Thoracic aorta (tissue), 2 donors: ENCODE measurements at places on chromosomes 13 and 19. TPM values are rescaled to one million over a fixed set of nuclear protein-coding genes. Genes with fewer than 3 reads are reported as not detected.
A peak's percentile ranks its signal among the peaks of the same experiment; 100 is the strongest.

GRCh38 chr19:37938353-37938752 lies 31.3 kb downstream of the SIPA1L3 start:
- peaks cover 4% of the 10 kb centered on the region for H3K4me1 ChIP-seq
- no peak overlapping the region for H3K27ac ChIP-seq
- no peak for DNase-seq
- no peak overlapping the region for H3K4me3 ChIP-seq
- no peaks in the 10 kb centered on the region for H3K27me3 ChIP-seq

DNA sequence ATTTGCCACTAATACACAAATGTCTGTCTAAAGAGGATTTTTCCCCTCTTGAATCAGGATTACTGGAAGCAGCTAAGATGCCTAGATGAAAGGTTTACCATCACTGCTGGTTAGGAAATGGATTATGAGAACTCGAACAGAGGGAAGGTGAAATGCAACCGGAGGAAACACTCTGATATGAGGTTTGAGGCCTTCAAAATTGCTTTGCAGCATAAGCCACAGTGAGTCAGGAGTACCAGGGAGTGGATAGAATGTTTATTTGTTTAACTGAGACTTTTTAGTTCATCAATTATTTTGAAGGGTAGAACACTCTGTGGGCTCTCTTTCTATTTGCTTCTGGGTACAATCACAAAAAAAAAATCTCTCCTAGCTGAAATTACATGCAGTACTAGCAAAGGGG lies 18.1 kb downstream of the CDADC1 start:
- no peaks in the 10 kb centered on the region for H3K27me3 ChIP-seq
- DNase-seq = no peak
- no peaks in the 10 kb centered on the region for H3K4me1 ChIP-seq
- H3K27ac ChIP-seq = no peak overlapping the region

DNA sequence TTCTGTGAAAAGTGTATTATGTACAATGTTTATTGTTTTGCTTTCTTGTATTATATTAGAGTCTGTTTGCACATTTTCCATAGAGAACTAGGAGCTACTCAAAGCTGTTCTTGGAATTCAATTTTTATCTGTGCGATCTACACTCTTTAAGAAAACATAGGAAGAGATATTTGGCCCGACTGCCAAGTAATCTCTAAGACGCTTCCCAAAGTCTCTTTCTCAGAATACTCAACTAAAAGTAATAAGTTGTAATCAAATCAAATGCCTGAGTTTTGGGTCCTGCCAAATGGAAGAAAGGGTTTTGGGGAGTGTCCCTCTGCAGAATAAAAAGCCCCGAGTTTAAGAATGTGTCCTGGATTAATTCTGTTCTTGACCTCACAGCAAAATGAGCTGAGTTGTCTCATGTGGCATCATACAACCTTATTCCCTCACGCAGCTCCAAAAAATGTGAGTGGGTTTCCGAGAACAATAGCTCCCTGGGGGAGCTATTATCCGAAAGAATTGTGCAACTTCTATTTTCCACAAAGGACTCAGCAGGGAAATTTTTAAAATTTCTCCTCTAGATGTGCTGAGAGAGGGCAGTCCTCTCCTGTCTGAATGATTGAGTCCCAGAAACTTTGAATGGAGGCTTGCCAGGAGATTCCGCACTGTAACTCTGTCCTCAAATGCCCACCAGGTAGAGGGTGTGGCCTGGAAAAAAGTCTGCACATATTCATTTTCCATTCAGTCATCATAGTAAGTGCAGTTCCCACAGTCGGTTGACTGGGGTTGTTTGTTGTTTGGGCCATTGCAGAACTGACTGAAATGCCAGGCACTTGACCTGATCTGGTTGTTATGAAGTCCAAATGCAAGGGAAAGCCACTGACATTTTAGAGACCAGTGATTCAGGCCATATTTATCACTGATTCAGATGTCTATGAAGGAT lies 280.0 kb upstream of the SOX21 start:
- H3K27me3 ChIP-seq = no peaks in the 10 kb centered on the region
- H3K36me3 ChIP-seq = no peaks in the 10 kb centered on the region

DNA sequence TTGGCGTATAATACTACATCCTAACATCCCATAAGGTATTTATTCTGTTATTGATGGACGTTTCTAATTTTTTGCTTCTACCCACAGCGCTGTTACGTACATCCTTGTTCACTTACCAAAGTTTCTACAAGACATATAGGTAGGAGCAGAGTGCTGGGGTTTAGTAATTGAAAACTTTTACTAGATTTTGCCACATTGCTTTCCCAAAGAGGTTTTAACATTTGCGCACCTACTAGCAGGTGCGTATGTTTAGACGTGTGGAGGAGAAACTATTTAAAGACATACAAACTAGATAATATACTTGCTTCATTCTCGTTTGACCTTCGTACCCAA lies 559 bp upstream of the RPL21 start:
- no peak for DNase-seq
- no peaks in the 10 kb centered on the region for H3K27me3 ChIP-seq
- H3K4me3 ChIP-seq = peak overlapping the region; percentile 98
- peaks cover 12% of the 10 kb centered on the region for H3K4me1 ChIP-seq

PCP2 gene
- total RNA-seq = not detected

- H3K27ac ChIP-seq = no peak overlapping the region
- no peaks in the 10 kb centered on the region for H3K4me1 ChIP-seq
- no peaks in the 10 kb centered on the region for H3K27me3 ChIP-seq
- no peaks in the 10 kb centered on the region for H3K36me3 ChIP-seq
- no peak overlapping the region for H3K4me3 ChIP-seq
- no peak for DNase-seq
Measured at GRCh38 chr19:246551-246950, 44.7 kb downstream of the PLPP2 start.

DNA sequence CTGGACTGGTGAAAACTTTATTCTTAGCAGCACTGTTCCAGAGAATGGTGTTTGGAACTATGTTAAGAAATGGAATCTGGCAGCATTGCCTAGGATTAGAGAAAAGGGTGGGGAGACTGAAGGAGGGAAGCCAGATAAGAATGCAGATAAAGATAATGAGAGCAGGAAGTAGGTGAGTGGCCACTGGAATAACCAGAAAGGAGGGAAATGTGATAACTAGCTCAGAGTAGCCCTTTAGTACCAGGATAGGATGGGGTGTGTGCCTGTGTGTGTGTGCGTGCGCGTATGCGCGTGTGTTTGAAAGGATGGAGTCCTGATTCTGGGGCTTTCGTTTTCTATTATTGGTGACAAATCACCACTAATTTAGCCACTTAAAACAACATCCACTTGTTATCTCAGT lies 33.4 kb upstream of the FRY start:
- peak overlapping the region; percentile 24 for H3K4me3 ChIP-seq
- peaks cover 5% of the 10 kb centered on the region for H3K4me1 ChIP-seq
- H3K27ac ChIP-seq = no peak overlapping the region
- no peaks in the 10 kb centered on the region for H3K27me3 ChIP-seq
